ENCODE measurements at places on chromosomes 6 and 20.

DNA sequence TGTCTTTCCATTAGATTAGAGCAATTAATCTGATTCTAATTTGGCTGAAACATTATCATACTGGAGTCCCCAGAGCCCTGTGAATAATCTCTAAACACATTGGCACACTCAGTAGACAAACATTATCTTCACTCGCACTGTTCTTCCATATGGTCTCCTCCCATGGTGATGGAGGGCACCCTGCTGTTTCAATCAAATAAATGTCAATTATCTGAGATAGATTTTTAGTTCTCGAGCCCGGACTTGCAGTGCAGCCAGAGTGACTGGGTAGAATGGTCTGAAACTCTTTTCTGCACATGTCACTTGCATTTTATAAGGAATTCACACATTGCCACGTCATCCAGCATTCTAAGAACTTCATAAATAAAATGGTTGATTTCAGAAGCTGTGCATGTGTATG is 90.6 kb upstream of the MAP3K7 start:
- no peak for DNase-seq

GRCh38 chr20:10061641-10062040 is 26.9 kb downstream of the ANKEF1 start:
- DNase-seq: no peak

DNA sequence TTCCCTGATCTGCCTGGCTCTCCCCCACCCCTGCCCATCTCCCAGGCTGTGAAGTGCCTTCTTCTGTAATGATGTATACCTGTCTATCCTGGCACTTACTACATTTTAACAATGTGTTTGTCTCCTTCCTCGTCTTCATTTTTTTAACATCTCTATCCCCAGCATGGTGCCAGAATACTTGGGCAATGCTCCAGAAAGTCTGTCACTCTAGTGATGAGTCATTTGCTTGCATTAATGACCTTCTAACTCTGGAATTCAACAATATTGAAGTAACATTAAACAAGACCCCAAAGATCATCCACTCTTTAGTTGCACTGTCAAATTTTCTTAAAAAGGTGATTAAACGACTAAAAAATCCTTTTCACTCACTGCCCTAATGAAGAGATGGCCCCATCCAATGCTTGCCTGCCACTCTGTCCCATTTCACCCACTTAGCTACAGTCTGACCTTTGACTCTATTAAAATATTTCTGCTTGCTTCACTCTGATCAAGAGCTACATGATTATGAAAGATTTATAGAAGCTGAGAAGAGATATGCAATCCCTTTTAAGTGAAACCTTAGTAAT is 7.7 kb upstream of the KLHL31 start:
- DNase-seq: peak; percentile 69

DNA sequence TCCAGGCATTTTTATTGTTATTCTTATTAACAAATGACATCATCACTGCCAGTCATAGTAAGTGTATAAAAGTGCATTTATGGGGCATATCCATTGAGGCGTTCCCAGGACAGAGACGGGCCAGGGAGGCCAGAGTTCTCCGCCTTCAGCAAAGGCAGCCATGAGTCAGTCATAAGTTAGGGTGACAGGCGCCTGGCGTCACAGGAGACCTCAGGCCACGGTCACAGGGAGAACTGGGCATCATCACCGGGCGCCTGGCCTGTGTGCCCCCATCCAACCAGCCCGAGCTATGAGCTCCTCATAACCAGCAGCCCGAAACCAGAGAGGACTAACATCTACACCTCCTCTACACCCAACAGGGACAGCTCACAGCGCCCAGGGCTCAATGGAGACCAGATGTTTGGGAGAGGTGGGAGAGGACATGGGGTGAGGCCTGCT is 259.2 kb downstream of the DLL1 start:
- no peak for DNase-seq

GRCh38 chr20:36217226-36217625 is 19.1 kb upstream of the AAR2 start:
- no peak for DNase-seq

DNA sequence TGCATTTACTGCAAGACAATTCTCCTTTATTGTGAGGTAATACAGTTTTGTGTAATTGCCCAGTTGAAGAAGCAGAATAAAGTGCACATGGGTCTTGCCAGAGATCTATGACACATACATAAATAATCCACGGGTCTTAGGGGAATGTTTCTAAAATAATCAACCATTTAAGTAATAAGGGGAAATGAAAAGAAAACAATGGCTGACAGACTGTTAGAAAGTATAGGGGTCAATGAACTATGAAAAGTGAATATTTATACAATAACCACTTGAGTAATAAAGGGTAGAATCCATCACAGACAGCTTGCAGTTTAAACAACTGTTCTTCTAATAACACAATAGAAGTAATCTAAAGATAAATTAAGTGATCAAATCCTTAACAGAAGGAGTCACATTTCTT is 477.2 kb downstream of the EYS start:
- DNase-seq: no peak

DNA sequence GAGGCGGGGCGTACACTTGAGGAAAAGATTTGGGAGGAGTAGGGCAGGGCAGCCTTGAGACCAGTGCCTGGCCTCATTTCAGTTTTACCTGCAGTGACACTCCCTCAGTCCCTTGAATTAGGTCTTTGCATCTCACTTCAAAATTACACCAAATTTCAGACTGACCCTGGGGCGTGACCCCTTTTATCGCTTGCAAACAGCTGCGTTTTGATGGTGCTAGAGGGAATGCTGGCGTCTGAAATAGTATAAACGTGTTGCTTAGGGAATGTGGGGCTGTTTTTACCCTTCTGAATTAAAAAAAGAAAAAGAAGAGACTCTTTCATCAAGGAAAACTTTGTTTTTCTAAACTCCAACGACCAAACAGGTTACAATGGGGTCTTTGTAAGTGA is 21.0 kb downstream of the COL9A1 start:
- no peak for DNase-seq

DNA sequence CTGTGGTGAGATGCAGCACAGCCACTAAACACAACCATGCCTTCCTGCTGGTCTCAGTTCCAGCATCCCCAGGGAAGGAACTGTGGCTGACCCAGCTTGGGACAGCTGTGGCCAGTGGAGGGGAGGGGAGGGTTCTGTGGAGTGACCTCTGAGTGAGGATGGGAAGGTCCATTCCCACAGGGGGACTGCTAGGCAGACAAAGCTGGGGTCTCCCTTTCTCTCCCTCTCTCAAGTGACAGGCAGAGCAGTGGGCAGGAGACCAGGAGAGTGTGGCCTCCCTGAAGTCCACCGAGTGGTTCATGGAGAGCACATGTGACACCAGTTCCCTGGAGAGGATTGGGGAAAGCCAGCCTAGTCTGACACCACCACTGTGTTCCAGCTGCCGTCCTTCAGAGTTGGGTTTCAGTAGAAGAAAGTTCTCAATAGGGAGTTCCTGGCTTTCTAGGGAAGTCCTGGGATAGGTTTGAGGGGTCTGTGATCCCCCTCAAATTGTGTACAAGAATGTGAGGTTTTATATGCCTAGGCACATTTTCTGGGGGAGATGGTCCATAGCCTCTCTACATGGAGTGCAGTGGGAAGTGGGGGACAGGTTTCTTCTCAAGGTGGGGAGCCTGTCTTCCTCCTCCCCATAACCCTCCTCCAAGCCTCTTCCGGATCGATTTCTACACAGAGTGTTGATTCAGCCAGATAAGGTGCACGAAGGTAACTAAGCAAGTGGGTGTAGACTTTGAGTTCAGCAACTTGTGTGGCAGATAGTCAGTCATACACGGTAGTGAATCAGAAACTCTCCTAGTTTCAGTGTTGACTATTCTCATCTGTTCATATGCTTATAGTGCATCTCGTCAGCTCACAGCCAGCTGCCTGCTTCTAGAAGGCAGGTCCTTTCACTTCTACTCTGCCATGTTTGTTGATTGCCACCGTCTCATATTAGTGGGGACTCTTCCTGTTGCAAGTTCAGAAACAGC is 18.9 kb downstream of the MANBAL start:
- DNase-seq: no peak

DNA sequence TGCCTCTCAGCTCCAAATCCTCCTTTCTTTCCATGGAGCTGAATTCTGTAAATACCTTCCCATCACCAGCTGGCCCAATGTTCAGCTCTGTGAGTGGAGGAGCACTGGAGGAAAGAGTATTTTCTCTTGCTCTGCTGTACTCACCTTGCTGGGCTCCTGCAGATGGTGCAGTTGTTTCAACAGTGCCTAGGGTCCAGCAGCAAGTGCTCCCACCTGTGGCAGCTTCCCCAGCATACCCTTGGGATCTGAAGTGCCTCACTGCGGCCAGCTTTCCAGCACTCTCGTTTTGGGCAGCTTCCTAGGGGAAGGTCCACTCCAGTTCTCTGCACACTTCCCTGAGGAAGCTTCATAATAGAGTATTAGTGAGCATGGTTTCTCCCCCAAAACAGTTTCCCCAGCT is 170.9 kb downstream of the ARHGAP18 start:
- no peak for DNase-seq

DNA sequence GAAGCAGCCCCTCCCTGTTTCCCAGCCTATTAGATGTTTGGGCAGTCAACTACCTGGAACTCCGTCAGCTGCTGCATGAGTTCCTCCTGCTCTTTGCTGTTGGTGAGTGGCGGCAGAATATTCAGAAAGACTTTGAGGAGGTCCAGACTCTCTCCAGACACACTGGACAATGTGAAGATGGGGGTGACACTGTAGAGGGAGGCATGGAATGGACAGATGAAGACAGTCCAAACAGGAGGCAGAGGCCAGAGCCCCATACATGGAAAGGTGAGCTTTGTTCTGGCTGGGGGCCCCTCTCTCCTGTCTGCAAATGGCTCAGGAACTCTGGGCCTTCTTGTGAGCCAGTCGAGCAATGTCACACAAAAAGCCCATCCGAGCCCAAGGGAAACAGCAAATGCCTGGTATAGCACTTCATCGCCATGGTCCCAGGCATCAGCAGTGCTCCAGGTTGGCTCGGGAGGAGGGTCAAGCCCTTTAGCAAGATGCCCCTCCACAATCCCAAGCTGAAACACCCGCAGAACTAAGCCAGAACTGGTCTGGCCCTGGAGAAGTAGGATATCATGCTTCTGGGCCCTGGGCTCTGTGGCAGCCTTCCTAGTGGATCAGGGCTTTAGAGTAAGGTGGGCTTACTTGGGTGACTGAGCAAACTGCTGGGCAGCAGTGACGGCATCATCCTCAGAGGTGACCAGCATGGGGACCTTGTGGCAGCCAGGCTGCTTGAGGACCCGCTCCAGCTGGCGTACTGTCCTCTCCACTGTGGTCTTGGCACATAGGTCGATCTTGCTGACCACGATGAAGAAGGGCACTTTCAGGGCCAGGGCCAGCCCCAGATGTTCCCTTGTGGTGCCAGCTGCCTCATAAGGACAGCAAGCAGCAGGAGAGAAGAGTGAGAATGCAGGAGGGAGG is 4.9 kb downstream of the GTPBP2 start:
- DNase-seq: no peak

Measured in LNCaP clone FGC (cell line).